Cerebellar nuclear complex (tissue), 1 donor: ENCODE measurements at places on chromosomes 6 and 20.

DNA sequence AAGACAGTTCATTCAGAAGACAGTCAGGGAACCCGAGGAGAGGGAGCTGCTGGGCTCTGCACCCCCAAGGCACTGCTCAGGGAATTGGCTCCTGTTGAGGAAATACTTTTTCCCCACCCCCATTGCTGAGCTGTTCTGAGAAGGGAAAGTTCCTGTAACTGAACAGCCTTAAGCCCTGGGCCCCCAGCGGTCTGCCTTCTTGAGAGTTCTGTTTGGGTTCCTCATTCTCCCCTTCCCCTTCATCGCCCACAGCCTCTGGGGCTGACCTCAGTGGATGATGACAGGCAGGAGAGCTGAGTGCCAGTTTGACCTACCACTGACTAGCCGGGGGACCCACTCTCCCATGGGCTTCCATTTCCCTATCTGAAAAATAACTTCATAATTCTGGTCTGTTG is 10.7 kb downstream of the HCK start:
- no peak for DNase-seq

DNA sequence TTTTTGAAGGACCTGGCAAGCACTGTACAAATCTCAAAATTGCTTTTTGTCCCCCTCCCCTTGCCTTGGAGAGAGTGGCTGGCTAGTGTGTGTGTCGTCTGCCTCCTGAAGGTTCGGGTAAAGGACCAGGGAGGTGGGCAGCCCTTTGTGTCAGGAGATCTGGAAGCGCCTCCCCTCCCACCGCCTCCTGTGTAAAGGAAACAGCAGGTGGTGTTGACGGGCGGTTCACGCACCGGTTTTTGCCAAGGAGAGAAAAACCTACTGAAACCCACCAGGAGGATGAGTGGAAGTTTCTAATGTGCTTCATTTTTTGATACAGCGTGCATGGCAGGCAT is 1.2 kb downstream of the ENTPD6 start:
- no peak for DNase-seq

DNA sequence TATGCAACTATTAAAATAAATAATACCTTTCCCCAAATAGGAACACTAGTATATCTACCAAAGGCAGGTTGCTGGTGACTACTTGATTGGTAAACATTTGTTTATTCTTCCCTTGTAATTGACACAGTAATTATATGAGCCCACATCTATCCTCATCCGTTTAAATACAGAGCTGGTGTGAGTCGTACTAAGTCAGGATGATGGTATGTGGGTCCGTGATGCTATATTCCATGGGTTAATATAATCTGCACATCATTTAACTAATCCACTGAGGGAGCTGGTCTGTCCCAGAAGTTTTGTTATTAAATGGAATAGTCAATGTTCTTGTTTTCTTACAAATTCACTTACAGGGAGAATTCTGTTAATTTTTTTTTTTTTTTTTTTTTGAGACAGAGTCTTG is 164.0 kb upstream of the AGPAT4 start:
- no peak for DNase-seq

GRCh38 chr6:158049055-158050028 is 67.7 kb downstream of the SYNJ2 start:
- DNase-seq = no peak

- no peak for DNase-seq
These were observed 77.0 kb downstream of the TBX18 start for GRCh38 chr6:84687431-84687830.

DNA sequence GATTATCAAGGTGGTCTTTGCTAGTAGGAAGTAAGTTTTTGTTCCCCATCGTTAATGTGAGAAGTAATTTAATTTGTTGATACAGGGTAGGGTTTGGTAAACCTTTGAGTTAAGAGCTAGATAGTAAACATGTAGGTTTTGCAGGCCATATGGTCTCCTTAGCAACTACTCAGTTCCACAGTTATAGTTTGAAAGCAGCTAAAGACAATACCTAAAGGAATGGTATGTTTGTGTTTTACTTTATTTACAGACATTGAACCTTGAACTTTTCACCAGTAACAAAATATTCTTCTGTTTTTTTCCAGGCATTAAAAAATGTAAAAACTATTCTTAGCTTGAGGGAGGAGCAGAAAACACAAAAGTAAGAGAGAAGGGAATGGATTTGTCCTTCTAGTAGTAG is 1.7 kb downstream of the CAP2 start:
- DNase-seq = no peak

DNA sequence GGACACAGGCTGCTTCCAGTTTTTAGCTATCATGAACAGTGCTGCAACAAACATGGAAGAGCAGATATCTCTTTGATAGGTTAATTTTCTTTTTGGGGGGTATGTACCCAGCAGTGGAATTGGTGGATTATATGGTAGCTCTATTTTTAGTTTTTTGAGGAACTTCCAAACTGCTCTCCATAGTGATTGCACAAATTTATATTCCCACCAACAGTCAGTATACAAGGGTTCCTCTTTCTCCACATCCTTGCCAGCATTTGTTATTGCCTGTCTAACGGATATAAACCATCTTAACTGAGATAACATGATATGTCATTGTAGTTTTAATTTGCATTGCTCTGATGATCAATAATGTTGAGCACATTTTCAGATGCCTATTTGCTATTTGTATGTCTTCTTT is 237.6 kb downstream of the MMUT start:
- DNase-seq = no peak

GRCh38 chr6:85126485-85127167 is 323.3 kb upstream of the NT5E start:
- no peak for DNase-seq

GRCh38 chr6:148177589-148178233 is 164.9 kb upstream of the SASH1 start:
- DNase-seq = no peak

GRCh38 chr20:57288651-57289277 is 22.3 kb upstream of the BMP7 start:
- no peak for DNase-seq

GRCh38 chr20:25084626-25085187 is 2.8 kb upstream of the VSX1 start:
- DNase-seq = no peak

DNA sequence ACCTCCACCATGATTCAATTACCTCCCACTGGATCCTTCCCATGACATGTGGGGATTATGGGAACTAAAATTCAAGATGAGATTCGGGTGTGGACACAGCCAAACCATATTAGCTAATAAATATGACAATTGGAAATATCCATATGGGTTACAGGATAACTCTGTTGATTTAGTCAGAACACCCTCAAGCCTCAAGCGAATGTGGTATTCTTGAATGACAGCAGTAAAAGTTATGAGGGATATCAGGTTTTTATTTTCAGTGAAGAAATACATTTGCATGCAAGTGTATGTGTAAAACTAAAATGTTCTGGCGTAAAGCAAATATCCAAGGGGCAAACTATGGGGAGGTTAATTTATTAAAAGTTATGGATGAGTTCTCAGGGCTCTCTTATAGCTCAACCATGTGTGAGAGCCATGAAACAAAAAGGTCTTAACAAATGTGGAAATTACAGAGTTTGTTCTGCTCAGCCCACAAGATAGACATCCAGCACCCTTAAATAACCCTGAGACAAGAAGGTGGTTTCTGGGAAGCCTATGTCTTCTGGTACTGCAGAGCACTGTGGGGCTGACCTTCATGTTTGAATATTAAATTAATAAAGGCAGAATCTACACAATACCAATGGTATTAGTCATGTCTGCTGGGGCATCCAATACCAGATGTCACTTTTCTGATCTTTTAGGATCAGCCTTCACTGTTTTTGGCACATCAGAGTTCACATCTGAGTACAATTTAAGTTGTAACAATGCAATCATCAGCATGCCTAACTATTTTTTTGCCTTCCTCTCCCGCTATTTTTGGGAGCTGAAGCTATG is 370.5 kb upstream of the RSPO3 start:
- DNase-seq = no peak
